ENCODE measurements at places on chromosomes 11 and 22.

- DNase-seq = no peak
Observed at GRCh38 chr11:125433454-125434121, 62.5 kb downstream of the FEZ1 start.

GRCh38 chr11:68107689-68108088 lies 13.5 kb downstream of the CHKA start:
- no peak for DNase-seq

- no peak for DNase-seq
Observed at GRCh38 chr11:33829430-33830141, 55.3 kb upstream of the FBXO3 start.

GRCh38 chr11:17719028-17719937 lies at the start of gene MYOD1:
TSS of gene MYOD1 (plus strand) at chr11:17719571. CDS start at chr11:17719783, 212 bp downstream.
- DNase-seq = no peak

- DNase-seq = no peak
Observed at GRCh38 chr22:41571786-41572185, 11.0 kb downstream of the CSDC2 start.

- no peak for DNase-seq
Observed at GRCh38 chr11:83456075-83456474, 169.9 kb upstream of the CCDC90B start.

- no peak for DNase-seq
Observed at GRCh38 chr11:17476317-17477083, at the start of gene ABCC8. TSS of gene ABCC8 (minus strand) at chr11:17476845. CDS start at chr11:17476776, 69 bp downstream.

GRCh38 chr11:15471048-15471894 lies 356.5 kb downstream of the INSC start:
- DNase-seq = no peak

GRCh38 chr11:1060410-1060809 lies 14.3 kb upstream of the MUC2 start:
- DNase-seq = no peak

DNA sequence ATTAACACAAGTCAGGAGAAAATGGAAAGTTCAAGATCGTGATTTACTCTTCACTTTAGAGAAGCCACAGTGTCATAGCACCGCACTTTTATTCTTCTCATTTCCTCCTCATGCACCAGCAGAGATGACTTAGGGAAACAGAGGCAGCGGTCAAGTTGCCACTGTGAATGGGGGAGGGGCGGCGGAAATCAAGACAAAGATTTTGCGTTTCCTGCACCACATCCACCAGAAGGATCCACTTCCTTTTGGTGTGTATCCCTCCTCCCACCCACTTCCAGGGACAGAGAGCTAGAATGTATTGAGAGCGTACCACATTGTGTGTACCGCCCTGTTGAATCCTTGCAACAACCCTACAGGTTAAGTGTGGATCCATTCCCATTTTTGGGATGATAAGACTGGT lies 21.8 kb downstream of the TSPAN18 start:
- no peak for DNase-seq

DNA sequence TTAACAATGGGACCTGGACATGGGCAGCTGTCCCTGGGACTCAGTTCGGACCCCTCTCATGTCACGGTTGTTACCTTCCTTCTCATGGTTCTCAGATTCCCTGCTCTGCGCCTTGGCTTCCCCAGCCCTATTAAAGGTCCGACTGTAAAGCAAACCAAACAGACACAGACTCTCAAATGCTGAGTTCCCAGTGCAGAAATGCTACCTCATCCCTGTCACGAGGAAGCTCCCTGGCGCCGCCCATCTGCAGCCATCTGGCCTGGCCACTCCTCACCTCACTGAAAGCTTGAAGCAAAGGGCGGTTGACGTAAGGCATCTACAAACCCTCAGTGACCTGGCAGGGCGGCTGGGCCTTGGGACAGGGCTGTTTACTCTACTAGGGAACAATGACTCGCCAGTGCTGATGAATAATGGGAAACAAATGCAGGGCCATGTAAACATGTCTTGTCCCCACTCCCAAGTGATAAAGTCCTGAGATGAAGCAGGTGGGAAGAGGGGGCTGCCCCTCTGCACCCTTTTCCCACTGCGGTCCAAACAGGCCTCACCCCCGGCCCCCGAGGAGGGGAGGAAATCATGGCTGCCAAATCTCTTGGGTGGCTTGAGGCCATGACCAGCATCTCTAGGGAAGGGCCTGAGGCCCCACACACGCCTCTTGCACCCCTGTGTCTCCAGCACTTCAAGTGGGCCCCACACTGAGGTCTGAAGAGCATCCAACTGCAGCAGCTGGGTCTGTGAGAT lies 49.3 kb downstream of the SCUBE1 start:
- no peak for DNase-seq

GRCh38 chr11:61630089-61630488 lies 49.2 kb upstream of the SYT7 start:
- DNase-seq = no peak

DNA sequence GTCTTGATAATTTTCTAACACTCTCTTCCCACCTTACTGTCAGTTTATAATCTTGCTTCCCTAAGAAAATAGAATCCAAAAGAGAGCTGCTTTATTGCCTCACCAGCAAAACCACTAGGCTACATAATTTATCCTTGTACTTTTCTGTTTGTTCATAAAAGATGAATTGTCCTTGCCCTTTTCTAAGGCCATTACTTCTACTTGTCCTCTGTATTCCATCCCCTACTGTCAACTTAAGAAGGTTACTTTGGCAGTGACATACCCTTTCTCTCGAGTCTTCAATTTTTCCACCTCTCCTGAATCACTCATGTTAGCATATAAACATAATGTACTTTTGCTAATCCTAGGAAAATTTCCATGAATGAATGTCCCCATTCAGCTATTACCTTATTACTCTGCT lies 18.0 kb downstream of the BIRC2 start:
- DNase-seq = no peak

DNA sequence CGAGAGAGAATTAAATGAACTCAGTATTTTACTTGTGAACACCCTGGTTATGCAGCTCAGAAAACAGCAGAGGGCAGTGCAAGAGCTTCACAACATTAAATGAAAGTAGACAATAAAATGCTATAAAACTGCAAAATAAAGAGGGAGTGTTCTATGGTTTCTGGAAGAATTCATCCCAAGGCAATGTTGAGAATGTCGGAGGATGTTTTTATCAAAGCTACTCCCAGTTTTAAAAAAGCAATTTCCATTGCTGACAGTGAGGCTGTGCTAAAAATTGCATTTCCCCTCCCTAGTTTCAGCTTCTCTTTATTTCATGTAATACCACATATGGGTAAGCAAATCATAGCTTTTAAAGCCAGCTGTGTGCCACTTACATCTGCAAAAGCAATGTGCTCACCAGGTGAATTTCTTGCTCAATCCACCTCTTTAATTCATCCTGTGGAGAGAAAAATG lies 296.8 kb downstream of the RAB38 start:
- peak; percentile 51 for DNase-seq

DNA sequence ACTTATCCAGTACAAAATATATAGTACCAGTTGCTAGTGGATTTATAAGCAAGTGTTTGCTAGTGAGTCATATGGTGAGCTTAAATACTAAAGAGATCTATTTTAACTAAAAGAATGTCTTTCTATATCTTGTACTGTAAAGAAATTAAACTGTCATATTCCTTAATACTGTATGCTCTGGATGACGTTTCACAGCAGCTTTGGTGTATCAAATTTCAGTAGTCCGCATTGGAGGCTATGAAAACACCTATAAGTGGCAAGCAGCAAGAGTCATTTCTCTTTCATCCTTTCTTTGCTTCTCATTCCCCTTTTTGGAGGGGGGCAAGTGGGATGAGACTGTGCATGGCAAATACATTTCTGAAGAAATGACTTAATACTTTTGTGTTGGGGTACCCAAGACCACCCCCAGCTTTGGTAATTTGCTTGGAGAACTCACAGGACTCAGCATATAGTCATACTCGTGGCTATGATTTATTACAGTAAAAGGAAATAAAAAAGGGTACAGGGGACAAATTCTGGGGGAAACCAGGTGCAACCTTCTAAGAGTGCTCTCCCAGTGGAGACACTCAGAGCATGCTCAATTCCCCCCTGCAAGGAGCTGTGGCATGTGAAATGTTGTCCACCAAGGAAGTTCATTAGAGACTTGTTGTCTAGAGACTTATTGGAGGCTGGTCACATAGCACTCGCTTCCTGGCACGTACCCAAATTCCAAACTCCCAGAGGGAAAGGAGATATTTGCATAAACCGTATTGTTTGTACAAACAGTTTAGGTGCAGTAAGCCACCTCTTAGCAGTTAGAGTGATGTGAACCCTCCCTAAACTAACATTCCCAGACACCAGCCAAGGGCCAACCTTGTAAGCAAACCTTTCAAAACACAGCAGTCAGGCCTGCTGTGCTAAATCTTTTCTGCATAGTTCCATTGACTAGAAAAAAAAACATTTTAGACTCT lies 210.8 kb downstream of the PGR start:
- DNase-seq = no peak

GRCh38 chr22:45188779-45189178 lies 25.1 kb downstream of the NUP50 start:
- DNase-seq = no peak

Measured in SW 1271 (cell line).